Chondrocyte (in vitro differentiated cells): ENCODE measurements at places on chromosomes 7 and 10.

DNA sequence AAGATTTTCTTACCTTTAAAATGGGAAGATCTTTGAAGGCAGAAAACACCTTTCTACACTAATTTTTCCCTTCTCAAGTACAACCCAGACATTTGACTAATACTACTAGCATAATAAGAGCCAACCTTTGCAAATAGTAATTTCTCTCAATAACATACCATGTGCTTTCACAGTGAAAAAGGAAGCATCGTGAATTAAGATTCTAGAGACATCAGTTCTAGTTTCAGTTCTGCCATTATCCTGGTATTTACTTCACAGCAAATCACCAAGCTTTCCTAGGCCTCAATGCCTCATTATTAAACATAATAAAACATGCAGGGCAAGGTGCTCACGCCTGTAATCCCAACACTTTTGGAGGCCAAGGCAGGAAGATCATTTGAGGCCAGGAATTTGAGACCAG is 24.9 kb downstream of the GSAP start:
- H3K4me3 ChIP-seq, result no peak overlapping the region
- no peaks in the 10 kb centered on the region for H3K36me3 ChIP-seq
- peaks cover 10% of the 10 kb centered on the region for H3K4me1 ChIP-seq
- no peaks in the 10 kb centered on the region for H3K27me3 ChIP-seq
- no peak for DNase-seq
- no peak overlapping the region for H3K27ac ChIP-seq

- peaks cover 6% of the 10 kb centered on the region for H3K27me3 ChIP-seq
- peaks cover 3% of the 10 kb centered on the region for H3K36me3 ChIP-seq
- no peak for DNase-seq
- H3K4me1 ChIP-seq, result no peaks in the 10 kb centered on the region
These were observed 17.2 kb upstream of the C10orf53 start for GRCh38 chr10:49662169-49662830.

DNA sequence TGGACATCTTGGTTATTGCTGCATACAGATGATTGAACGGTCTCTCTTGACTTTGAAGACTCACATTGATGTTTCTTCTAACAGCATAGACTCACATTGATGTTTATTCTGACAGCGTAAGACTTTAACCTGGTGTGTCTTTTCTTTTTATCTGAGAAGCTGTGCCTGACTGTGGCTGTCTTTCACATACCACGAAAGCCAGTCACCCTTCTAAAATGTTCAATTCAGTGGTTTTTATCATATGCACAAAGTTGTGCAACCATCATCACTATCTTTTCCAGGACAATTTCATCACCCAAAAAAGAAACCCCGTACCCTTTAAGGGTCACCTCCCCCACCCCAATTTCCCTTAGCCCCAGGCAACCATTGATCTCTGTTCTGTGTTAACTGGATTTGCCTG is 24.7 kb downstream of the CELF2 start:
- no peaks in the 10 kb centered on the region for H3K27me3 ChIP-seq
- peaks cover 6% of the 10 kb centered on the region for H3K36me3 ChIP-seq
- H3K27ac ChIP-seq, result no peak overlapping the region

GRCh38 chr7:148507787-148508186 is 82.8 kb upstream of the C7orf33 start:
- H3K4me1 ChIP-seq, result peaks cover 3% of the 10 kb centered on the region
- no peak overlapping the region for H3K4me3 ChIP-seq
- no peak for DNase-seq
- H3K36me3 ChIP-seq, result no peaks in the 10 kb centered on the region
- no peak overlapping the region for H3K27ac ChIP-seq
